Large intestine (tissue), 12 donors: ENCODE measurements at places on chromosomes 6 and 20.
A peak's percentile ranks its signal among the peaks of the same experiment; 100 is the strongest.

- DNase-seq: no peak
Measured at GRCh38 chr6:18242062-18242851, 22.1 kb downstream of the DEK start.

DNA sequence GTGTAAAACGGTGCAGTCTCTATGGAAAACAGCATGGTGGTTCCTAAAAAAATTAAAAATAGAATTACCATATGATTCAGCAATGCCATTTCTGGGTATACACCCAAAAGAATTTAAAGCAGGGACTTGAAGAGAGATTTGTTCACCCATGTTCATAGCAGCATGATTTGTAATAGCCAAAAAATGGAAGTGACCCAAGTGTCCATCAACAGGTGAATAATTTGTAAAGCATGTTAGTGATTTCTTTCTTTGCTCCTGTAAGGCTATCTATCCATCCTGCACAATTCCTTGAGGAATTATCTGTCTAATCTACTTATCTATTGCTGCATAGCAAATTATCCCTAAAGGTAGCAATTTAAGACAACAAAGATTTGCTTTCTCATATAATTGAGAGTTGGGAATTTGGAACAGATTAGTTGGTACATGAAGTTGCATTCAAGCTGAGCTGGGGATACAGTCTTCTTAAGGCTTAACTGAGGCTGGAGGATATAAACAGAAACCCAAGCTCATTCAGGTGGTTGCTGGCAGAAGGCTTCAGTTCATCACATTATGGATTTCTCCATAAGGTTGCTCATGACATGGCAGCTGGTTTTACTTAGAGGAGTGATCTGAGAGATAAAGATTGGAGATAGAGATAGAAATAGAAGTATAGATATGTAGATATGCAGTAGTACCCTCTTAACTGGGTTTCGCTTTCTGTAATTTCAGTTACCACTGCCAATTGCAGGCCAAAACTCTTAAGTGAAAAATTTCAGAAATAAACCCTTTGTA lies 62.0 kb downstream of the IL22RA2 start:
- DNase-seq: no peak

DNA sequence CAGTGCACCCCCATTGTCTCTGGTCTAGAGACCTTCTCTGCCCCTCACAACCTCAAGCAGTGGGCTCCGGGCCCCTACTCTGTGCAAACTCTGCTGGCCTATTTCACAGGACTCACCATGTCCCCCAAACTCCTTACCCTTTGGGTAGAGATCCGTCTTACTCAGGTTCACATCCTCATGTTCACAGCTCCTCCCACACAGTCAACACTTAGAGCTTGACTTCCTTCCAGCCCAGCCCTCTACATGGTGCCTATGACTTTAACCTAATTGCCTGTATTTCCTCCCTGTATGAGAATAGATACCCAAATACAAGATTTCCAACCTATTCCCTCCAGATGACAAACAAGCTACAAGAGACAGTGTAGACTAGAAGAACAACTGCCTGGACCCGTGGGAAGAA lies 528.6 kb upstream of the JARID2 start:
- no peak for DNase-seq

DNA sequence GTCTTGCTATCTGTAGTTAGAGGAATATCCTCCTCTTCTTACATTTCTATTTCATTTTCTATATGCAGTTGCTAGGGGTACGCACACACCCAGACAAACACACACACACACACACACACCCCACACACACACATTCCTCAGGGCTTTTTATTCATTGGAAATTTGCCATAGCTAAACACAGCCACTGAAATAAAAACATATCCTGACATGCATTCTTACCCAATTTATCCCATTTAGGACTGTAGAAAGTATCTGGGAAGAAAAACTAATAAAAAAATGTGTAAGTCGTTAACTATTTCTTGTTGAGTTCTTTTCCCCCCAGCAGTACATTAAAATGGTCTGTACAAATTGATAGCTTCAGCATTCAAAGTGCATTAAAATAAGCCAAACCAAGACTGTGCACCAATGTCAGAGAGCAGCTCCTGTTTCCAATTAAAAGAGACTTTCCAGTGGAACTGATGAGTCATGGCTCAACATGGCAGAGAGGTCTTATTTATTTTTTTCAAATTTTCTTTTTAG lies 357.9 kb upstream of the AGPAT4 start:
- no peak for DNase-seq

DNA sequence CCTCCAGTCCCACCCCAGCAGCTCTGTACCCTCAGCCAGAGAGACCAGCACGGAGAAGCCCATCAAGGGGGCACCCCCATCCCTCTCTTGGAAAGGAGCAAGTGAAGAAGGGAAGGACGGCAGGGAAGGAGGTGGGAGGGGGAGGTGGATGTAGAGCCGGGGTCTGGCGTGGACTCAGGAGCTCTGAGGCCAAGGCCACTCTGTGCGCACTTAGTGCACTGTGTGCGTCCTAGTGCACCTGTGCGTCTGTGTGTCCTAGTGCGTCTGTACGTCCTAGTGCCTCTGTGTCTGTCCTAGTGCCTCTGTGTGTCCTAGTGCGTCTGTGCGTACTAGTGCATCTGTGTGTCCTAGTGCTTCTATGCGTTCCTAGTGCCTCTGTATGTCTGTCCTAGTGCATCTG lies 54.2 kb downstream of the DSTN start:
- DNase-seq: no peak

GRCh38 chr6:30548375-30548774 lies 7.9 kb downstream of the GNL1 start:
- no peak for DNase-seq

GRCh38 chr6:29764422-29765196 lies 41.4 kb downstream of the HLA-F start:
- no peak for DNase-seq

GRCh38 chr20:9281803-9282202 lies 212.9 kb downstream of the PLCB4 start:
- DNase-seq: no peak

GRCh38 chr6:33430334-33430733 lies 10.5 kb downstream of the SYNGAP1 start:
- DNase-seq: peak; percentile 78

DNA sequence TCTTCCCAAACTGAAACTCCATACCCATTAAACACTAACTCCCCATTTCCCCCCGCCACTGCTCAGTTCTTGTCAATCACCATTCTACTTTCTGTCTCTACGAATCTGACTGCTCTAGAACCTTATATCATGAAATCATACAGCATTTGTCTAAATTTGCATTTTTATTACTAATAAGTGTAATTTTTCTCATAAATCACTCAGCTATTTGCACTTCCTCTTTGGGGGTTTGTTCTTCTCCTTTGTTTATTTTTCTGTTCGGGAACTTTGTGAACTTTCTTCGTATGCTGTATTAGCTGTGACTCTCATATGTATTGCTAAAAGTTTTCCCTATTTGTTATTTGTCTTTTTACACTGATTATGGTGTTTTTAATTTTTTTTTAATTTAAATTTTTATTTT lies 152.2 kb downstream of the SLC16A10 start:
- no peak for DNase-seq

- DNase-seq: no peak
Measured at GRCh38 chr6:145733207-145733606, 2.1 kb downstream of the EPM2A start.

DNA sequence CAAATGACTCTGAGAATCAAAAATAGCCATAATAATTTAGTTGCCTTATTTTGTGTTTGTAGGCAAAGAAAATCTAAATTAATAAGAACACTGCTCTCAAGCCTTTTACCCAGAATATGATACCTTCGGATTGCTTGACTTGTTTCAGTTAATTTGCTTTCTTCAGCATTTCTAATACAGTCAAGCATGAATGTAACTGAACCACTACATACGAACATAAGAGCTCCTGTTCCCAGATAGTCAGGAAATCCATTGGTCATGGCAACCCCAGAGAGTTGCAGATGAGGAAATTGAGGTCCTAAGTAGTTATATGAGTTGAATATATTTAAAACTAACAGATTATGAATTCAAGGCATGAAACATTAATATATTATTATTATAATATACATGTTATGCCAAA lies 2.9 kb downstream of the FRK start:
- DNase-seq: no peak

- DNase-seq: no peak
Measured at GRCh38 chr6:20487669-20488375, 46.4 kb upstream of the CDKAL1 start.

GRCh38 chr6:69128411-69128810 lies 493.3 kb downstream of the ADGRB3 start:
- DNase-seq: no peak

DNA sequence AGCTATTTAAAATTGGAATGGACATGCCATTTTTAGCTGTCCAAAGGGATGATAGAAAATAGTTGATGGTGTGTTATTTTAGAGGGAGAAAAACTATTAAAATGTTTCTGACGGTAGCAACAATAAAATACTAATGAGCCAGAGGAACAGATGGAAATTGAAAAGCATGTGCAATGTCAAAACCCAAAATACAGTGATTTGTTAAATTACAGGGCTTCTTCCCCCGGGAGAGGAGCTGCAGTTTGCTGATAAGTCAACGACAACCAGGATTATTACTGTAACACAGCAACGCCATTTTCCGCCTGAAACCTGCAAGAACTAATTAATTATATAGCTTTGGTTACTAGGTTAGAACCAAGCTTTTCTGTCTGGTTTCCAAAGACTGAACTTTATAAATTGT lies 179.6 kb upstream of the SPTLC3 start:
- no peak for DNase-seq

DNA sequence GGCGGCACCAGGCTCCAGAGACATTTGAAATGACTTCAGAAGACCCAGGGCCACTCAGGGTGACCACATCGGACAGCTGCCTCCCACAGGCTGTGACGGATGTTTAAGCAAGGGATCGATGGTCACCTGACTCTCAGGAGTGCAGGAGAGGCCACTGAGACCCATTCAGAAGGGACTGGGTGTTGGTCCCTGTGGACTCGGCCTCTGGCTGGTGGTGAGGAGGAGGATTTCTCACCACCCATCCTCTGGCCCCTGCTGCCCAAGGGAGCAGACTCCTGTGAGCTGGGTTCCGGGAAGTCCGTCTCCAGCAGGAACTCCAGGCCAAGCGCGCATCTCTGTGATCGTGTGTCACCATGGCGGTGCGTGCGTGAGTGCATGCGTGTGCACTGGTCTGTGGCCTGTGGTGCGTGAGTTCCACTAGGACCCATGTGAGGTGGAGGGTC lies 25.5 kb downstream of the NPEPL1 start:
- no peak for DNase-seq

- DNase-seq: no peak
Measured at GRCh38 chr6:41072836-41073202, at the start of gene NFYA. Gene NFYA, plus strand, starts transcription at chr6:41072974. Its CDS starts 6,116 bp downstream, at chr6:41079090.

DNA sequence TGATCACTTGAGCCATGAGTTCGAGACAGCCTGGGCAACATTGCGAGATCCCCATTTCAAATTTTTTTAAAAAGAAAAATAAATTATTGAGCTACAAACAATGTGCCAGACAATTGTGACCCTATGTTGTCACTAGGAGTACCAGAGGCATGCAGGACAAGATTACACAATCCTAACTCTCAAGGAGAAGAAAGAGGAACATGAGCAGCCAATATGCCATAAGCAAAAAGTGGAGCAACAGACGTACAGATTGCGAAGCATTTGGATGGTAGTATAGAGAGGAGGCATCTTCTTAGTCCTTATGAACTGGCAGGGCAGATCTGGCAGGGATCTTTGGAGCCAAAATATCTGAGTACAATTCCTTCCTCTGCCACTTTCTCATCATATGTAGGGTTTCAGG lies 156.4 kb downstream of the OR2B2 start:
- DNase-seq: no peak

- no peak for DNase-seq
Measured at GRCh38 chr20:51118216-51118615, 95.3 kb upstream of the KCNG1 start.

- DNase-seq: no peak
Measured at GRCh38 chr20:3068986-3069900, 2.2 kb upstream of the OXT start.

- DNase-seq: no peak
Measured at GRCh38 chr6:28725890-28726348, 197.9 kb downstream of the TRIM27 start.

- no peak for DNase-seq
Measured at GRCh38 chr6:25599516-25600085, 52.4 kb upstream of the SCGN start.

DNA sequence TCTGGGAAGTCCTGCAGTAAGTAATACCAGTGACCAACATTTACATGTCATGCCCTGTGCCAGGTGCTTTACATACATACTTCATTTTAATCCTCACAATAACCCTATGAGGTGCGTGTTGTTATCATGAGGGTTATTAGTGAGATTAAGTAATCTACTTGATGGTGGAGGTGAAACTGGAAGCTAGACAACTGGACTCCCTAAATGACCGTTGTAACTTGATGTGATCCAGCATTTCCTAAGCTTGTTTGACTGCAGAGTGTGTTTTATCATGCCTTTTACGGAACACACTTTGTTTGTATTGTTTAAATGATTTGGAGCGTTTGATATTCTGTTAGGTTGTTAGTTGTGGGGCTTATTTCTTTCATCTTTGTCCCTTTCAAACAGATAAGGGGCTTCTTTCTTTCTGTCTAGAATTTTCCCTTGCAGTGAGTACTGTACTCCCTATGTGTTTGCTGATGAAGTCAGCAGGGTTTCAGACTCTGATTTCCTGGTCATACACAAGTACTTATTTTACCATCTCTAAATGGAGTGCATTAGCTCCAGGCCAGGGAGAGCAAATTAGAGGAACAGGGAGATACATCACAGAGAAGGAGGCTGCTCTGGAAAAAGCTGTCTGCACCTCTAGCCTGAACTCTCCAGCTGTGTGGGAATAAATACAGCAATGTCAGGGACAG lies 29.7 kb downstream of the CHMP4B start:
- DNase-seq: no peak

- DNase-seq: no peak
Measured at GRCh38 chr6:10630178-10630577, 64.2 kb downstream of the C6orf52 start.

GRCh38 chr6:42988486-42989020 lies 4.2 kb downstream of the PPP2R5D start:
- DNase-seq: no peak

- DNase-seq: no peak
Measured at GRCh38 chr6:138382498-138383265, 5.0 kb downstream of the SMIM28 start.

- DNase-seq: no peak
Measured at GRCh38 chr6:43511824-43512415, 1.8 kb upstream of the LRRC73 start.

DNA sequence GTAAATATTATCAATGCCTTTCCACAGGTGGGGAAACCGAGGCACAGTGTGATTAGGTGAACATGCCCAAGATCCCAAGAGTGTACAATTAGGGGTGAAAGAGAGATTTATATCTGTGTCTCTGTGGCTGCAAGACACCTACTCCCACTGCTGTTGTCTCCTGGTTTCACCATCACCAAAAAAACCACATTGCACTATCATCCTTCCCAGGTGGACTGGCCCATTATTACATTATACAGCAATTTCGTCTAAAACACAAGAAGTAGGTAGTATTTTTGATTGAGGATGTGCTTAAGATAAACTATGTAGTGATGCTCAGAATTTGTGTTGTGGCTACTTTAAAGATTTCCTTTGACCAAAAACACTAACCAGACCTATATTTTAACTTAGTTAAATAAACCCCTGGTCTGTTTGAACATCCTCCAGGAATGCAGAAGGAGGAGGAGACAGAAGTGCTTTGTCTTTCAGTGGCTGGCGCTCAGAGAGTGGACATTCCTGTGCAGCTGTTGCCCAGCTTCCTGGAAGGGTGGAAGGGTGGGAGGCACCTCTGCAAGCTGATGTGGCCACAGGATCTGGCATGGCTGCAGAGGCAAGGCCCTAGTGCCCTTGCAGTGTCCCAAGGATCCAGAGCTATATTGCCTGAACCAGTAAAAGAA lies 23.8 kb downstream of the DCBLD1 start:
- DNase-seq: no peak

- no peak for DNase-seq
Measured at GRCh38 chr6:63816401-63816981, 180.9 kb downstream of the PHF3 start.

GRCh38 chr20:3420211-3420707 lies 12.8 kb upstream of the DNAAF9 start:
- no peak for DNase-seq
